NCI-H1694 treated with DMSO at 0.1 percent for 48 hours (cell line): ENCODE measurements at places on chromosomes 16 and 17.

DNA sequence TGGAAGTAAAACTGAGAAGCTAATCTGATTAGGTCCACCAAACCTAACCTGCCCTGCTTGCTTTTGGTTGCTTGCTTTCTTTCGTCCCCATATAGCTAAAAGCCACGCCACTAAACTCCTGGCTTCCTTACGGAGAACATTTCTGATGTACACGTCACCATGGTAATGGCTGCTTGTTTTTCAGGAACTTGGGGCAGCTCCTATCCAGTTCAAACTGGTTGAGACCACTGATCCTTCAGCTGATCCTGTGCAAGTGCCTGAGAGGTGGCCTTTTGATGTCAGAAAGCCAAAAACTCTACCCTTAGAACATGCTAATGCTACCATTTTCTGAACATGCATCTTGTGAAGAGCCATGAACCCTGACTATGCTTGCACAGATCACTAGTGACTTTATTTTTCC, 14.4 kb upstream of the DHRS7C start:
- DNase-seq = no peak

DNA sequence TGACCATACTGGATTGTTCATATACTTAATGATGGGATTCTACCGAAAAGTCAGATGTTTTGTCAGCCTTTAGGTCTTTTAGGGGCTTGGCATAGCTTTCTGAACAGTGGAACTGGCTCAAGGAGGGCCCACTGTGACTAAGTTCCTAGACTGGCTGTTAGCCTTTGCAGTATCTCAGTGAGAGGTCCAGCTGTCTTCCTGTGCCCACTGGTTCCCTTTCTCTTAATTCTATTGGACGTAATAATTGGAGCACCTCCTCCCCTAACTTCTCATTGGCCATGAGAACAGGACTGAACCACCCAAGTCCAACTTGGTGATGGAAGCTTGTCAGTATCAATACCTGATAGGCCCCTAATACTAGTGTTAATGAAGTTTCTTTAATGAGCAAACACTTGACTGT, 13.5 kb downstream of the KPNA2 start:
- no peak for DNase-seq

DNA sequence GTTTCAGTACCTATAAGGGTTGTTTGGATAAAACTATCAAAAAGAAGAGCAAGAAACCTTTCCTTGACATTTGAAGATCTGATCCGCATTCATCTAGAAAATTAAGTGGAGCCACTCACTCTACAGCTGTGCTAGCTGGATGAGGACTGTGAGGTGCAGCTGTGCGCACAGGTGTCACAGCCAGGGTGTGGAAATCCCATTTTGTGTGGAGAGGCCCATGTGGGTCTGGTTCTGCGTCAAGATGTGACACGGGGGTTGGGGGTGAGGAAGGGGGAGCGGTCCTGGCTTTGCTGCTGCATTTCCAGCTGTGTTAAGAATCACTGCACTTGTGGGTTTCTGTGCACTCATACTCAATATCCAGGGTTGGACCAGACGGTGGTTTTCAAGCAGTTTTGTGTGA, 70.7 kb downstream of the CLEC16A start:
- no peak for DNase-seq

- no peak for DNase-seq
Measured at GRCh38 chr16:26724189-26724588, 342.5 kb upstream of the C16orf82 start.

DNA sequence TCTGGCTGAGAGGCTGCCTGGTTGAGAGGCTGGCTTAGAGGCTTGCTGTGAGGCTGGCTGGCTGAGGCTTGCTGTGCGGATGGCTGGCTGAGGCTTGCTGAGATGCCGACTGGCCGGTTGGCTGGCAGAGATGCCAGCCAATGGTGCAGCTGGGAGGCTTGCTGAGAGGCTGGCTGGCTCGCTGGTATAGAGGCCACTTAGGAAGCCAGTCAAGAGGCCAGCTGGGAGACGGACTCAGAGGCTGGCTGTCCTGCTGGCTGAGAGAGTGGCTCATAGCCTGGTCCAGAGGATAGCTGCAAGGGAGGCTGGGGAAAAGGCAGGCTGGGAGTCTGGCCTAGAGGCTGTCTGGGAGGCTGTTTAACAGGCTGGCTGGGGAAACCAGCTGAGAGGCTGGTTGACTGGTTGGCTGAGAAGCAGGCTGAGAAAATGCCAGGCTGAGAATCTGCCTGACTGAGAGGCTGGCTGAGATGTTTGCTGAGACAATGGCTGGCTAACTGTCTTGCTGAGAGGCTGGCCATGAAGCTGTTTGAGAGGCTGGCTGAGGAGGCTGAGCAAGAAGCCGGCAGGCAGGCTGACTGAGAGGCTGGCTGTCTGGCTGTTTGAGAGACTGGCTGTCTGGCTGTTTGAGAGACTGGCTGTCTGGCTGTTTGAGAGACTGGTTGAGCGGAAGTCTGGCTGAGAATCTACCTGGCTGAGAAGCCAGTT, 37.5 kb upstream of the ACSM2B start:
- DNase-seq = no peak

DNA sequence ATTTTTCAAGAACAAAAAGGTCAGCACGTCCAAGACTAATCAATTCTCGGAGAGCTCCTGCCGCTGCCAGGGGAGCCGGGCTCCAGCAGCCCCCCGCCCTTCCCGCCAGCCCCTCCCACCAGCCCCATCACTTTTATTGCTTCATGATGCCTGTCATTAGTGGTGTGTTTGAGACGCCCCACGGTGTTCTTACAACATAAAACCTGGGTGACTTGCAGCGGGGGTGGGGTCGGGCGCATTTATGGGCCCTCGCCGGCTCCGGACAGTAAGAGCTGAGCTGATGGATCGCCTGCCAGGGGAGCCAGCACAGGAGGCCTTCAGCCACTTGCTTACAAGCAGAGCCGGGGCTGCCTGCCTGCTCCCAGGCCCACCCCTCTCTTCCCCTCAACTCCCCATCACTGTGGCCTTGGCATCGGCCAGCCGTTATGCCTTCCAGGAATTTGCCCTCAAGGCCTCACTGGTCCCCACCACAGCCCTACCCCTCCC, 82.9 kb upstream of the CBX4 start:
- DNase-seq = no peak

- no peak for DNase-seq
Measured at GRCh38 chr16:89101303-89102040, 7.8 kb downstream of the ACSF3 start.

DNA sequence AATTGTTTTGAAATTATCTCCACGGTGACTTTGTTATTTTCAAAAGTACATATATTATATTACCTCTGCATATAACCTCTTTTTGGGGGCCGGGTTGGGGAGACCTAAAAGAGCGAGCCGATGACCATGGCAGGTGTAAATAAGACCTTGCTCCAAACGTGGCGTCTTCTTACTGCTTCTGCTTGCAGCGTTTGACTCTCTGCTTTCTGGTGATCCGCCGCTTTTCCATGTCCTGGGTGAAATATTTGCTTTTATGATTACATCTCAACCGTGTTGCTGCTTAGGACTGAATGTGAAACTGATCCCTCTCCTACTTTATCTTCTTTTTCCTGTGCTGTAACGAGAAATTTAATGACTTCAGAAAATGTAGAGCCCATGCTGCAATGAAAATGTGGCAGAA, 18.1 kb downstream of the ATMIN start:
- DNase-seq = no peak

DNA sequence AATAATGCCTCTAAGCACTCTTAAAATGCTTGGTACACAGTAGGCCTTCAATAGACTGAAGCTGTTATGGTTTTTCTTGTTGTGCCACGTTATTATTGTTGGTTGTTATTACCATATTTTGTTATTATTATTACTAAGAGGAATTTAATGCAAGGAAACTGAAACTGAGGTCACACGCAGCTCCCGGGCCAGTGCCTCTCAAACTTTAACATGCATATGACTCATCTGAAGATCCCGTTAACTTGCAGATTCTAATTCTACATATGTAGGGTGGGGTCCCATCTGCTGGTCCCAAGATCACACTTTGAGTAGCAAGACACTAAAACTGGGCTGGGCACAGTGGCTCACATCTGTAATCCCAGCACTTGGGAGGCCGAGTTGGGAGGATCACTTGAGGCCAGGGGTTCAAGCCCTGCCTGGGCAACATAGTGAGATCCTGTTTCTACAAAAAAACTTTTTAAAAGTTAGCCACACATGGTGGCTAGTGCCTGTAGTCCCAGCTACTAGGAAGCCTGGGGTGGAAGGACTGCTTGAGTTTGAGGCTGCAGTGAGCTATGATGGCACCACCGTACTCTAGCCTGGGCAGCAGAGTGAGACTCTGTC, 888 bp downstream of the ACSM5 start:
- DNase-seq = no peak

- DNase-seq = no peak
Measured at GRCh38 chr16:11605891-11606290, 19.2 kb upstream of the LITAF start.
